ENCODE measurements at places on chromosomes 12 and 14.

- DNase-seq, result no peak
These were observed 28.7 kb downstream of the HSP90AA1 start for GRCh38 chr14:102058146-102058545.

DNA sequence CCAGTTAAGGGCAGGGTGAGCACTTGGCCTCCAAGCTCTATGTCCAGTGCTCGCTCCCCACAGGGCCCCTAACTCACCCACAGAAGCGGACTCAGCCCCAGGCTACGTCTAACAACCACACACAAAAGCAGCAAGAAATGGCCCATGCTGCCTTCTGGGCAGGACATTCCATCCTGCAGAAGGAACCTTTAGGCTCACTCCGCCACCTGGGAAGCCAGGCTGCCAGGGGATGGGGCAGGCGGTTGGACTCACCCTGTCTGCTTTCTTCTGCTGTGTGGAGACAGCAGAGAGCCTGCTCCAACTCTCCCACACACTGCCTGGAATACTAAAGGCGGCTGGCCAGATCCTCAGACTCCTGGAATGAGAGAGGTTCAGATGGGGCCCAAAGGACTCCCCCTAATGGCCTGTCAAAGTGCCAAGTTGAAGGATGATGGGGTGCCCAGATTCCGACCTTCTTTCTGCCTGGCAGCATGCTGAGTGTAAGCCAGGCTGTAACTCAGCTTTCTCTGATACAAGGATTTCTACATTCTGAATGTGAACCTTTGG is 27.7 kb upstream of the BLTP3B start:
- DNase-seq, result no peak

DNA sequence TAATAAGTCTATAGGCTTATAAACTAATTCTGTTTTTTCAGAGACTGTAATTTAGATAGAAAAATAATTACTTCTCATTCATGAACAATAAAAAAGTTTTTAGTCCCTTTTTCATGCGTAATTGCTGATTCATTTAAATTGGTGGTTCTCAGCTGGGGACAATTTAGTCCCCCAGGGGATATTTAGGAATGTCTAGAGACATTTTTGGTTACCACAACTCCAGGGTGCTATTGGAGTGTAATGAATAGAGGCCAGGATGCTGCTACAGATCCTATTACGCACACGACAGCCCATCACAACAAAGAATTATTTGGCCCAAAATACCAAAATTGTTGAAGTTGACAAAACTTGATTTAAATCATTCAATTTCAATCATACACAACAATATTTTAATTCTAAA is 22.8 kb upstream of the VCPKMT start:
- no peak for DNase-seq

DNA sequence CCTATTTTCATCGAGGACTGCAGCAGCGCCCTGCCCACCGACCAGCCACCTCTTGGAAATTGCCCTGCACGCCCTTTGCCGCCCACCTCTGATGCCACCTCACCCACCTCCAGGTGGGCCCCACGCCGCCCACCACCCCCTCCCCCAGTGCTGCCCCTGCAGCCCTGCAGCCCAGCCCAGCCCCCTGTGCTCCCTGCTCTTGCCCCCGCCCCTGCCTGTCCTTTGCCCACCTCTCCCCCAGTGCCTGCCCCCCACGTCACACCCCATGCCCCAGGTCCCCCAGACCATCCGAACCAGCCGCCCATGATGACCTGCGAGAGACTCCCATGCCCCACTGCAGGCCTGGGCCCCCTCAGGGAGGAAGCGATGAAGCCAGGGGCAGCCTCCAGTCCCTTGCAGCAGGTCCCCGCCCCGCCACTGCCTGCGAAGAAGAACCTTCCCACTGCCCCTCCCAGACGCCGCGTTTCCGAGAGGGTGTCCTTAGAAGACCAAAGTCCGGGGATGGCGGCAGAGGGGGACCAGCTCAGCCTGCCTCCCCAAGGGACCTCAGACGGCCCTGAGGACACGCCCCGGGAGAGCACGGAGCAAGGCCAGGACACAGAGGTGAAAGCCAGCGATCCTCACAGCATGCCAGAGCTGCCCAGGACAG is 96.5 kb downstream of the LGMN start:
- DNase-seq, result no peak

GRCh38 chr12:82627799-82628198 is 58.9 kb upstream of the TMTC2 start:
- no peak for DNase-seq

- DNase-seq, result no peak
These were observed 22.2 kb upstream of the EDDM3A start for GRCh38 chr14:20723488-20723887.

DNA sequence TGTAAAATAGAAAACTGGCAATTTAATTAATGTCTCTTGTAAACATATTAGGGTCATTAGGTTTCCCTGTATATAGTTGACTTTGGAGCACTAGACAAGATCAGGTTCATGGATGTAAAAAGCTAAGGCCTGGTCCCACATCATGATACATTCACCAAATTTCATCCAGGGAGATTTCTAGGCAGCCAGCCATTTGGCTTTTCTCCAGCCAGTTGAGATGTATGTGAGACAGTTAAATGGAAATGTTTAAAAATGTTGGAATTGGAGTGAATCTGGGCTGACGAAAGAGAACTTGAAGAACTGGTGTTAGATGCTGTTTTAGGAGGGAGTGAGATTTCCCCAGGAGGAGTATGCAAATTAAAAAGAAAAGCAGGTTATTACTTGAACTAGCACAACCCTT is 41.8 kb upstream of the CLEC14A start:
- no peak for DNase-seq

DNA sequence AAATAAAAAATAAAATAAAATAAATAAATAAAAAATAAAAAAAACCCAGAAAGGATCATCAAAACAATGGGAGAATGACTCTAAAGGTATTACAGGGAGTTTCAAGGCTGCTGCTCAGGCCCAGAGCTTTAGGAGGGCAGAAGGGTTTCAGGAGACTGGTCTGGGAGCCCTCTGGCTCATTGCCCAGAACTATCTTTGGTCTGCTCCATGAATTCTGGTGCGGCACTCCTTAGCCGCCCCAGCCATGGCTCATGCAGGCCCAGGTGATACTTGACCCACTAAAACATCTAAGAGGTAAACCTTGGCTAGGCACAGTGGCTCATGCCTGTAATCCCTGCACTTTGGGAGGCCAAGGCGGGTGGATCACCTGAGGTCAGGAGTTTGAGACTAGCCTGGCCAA is 14.7 kb upstream of the TMED10 start:
- DNase-seq, result no peak

DNA sequence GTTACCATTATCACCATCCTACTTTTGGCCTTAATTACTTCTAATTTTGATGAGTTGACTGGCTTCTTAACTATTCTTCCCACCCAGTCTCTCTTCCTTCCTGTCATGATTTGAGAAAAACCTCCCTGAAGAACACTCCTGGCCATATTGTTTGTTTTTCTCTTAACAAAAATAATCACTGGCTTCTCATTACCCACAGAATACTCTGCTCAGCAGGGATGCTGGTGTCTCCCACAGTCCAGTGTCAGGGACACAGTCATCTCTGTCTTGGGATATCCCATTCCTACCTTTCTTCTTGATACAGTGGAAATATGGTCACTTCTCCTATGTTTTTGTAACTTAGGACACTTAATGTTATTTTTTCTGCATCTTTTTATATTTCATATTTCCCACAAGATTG is 103.7 kb downstream of the SRGAP1 start:
- no peak for DNase-seq

DNA sequence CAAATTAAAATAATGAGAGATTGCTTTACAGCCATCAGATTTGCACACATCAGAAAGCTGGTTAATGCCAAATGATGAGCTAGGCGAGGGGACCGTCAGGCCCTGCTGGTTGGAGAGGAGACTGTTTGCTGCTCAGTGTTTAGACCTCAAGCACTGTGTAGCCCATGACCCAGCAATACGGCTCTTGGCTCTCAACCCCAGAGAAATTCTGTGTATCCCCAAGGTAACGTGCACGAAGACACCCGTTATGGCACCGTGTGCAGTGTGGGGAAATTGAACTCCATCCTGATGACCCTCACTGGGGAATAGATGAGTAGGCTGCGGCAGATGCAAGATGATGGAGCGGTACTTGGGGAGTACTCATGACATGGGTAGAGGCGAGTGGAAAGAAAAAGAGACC is 55.7 kb downstream of the EID3 start:
- DNase-seq, result no peak

- no peak for DNase-seq
These were observed 67.3 kb downstream of the RCOR1 start for GRCh38 chr14:102659797-102660196.

DNA sequence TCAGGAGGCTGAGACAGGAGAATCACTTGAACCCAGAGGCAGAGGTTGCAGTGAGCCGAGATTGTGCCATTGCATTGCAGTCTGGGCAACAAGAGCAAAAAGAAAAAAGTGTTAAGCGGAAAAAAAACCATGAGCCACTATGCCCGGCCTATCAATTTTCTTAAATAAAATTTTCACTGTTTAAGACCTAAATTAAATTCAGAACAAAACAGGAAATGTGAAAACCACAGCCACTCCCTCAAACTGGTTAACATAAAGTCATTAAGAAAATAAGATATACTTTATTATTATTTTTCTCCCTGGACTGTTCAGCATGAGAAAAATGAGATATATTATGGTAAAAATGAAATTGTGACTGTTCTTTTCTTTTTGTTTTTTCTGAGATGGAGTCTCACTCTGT is 44.6 kb upstream of the GCH1 start:
- DNase-seq, result no peak

DNA sequence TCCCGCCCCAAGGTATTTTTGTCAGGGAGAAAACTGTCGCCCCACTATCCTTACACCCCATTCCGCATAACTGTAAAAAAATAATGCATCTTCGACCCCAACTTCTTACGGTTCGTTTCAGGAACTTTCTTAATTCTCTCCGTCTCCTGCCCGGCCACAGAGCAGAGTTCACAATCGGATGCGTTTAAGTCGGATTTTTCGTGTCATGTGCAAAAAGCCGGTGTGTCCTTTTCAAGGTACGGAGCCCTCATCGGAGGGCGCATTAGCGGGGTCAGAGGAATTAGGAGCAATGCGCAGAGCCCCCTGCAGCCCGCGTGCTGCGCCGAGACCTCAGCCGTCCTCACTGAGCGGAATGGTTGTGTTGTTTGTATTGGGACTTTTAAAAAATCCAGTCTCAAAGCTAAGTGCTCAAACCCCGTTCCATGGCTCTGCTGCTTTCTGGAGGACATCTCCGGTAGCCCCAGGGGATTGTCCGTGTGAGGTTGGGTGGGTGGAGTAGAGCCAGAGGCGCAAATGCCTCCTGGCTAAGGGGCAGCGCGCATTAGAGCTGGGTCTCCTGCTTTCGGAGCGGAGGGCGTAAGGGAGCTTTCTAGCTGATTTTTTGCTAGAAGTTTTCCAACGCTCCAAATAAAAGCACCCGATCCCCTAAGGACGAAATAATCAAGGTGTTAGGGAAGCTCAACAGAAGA is 3.9 kb upstream of the GSC start:
- DNase-seq, result no peak

DNA sequence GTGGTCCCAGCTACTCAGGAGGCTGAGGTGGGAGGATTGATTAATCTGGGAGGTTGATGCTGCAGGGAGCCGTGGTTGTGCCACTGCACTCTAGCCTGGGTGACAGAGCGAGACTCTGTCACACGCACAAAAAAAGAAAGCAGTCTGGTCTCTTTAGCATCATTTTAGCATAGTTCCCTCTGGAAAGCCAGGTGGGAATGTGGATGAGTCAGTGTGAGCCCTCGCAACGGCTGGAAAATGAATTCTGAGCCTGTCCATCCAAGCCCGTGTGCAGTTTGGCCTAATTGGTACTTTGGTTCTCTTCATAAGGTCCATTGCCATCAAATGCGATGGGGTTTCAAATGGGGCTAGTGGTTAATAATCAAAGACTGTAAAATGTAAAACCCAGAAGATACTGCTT is 2.4 kb downstream of the MYL2 start:
- DNase-seq, result no peak

DNA sequence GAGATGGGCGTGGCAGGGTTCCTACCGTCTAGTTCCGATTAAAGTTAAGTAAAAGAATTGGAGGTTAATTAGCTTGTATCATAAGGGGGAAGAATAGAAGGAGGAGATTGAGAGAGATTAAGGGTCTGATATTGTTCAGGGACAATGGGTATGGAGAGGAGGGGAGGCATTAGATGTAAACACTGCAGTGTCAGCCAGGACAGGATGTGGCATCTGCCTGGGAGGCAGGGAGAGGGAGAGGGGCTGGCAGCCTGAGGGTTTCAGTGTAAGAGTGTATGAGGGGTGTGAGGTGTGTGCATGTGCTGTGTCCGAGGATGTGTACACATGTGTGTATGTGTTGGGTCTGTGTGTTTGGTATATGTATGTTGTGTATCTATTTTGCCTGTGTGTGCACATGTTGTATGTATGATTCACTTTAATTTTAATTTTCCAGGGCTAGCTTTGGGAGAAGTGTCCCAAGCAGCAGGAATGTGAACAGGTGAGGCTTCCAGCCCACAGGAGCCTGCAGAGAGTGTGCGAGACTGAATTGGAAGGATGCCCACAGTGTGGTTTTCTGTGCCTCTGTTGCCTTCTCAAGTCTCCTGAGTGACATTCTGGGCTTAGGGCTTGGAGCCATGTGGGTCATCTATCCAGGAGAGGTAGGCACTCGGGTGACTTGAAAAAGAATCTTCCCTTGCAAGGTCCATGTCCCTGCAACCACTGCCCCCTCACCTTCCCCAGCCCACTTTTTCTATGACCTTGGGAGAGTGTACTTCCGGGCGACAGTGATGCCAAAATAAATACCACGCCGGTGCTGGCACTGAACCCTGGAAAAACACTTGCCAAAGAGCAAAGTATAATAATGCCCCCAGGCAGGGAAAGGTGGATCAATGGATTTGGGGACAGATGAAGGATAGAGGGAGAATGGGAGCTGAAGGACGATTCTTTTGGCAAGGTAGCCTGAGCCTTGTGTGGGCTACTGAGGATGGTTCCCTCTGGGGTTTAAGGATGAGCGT is 36.8 kb upstream of the DCD start:
- DNase-seq, result no peak

- DNase-seq, result no peak
These were observed 34.9 kb downstream of the PPHLN1 start for GRCh38 chr12:42360747-42361403.

All from GM18507 (cell line).